ENCODE measurements at places on chromosomes 12 and 14.

DNA sequence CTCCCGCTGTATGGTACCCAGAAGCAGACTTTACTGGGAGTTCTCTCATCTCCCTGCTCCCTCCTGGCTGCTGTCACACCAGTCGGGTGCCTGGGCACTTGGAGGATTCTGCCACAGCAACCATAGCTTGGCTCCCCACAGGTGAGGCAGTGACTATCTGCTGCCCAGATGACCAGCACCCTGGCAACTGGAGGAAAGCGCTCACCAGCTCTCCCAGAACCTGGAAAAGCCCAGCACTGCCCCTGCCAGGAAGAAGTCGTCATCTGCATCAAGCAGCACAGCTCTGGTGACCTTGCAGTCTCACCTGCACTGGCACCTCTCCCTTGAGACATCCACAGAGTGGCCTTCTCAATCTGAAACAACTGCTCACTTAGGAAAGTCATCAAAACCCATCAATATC, 31.9 kb upstream of the TC2N start:
- peak; percentile 18 for DNase-seq

DNA sequence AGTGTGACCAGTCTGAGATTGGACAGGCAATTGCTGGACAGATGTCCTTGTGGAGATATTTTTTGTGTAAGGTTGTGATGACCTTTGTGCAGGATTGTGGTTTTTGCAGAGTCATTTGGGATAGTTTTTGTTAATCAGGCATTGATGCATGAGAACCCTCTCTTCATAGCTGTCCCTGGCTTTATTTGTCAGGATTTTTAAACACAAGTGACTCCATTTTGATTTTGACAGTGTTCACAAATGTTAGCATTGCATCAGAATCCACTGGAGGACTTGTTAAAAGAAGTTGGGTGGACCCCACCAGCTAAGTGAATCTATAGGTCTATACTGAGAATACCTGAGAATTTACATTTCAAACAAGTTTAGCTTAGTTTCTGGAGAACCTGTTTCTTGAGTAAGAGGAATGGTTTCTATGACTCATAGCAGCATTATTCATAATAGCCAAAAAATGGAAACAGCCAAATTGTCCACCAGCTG, 11.8 kb downstream of the FNTB start:
- DNase-seq, result no peak

DNA sequence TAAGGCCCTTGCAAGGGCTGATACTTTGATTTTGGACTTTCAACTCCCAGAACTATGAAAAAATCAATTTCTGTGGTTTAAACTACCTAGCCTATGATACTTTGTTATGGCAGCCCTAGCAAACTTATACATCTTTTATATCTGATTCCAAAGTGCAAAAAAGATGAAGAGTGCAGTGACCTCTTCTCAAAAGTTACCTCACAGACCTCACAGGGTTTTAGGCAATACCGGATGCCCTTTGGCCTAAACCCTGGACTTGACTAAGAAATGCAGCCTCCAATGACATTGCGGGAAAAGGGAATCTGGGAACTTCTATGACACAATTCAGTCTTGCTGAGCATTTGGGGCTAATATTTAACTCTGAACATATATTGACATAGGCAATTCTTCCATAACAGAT, 63.3 kb downstream of the IGF1 start:
- DNase-seq, result no peak

DNA sequence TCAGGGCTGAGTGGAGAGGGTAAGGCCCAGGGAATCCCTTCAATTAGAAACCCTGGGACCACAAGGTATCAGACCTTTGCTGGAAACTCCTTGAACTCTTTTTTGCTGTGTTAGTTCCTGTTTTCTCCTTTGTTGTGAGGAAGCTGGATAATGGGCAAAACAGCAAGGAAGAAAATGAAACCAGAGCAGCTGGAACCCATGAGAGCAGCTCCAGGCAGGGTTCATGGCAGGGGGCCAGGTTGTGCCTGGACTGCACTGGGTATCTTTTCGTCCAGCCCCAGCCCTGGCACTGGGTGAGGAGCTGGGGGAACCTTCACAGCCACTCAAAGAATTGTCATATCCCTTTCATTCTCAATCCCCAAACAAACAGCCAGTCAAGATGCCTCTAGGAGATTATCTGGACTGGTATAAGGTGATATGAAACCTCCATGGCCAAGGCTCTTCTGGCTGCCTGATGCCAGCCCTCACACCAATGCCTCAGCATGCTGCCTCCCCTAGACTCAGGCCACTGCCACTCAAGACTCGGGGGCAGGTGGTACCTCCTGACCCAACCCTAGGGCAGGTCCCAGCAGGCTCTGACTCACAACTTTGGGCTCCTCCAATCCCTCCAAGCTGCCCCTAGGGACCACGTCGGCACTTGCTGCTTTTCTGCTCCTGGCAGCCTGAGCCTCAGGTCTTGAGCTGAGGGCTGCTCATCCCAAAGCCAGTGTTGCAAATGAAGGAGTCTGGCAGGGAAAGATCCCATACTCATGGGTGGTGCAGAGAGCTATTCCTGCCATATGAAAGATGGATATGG, 16.5 kb downstream of the FAM186B start:
- no peak for DNase-seq

DNA sequence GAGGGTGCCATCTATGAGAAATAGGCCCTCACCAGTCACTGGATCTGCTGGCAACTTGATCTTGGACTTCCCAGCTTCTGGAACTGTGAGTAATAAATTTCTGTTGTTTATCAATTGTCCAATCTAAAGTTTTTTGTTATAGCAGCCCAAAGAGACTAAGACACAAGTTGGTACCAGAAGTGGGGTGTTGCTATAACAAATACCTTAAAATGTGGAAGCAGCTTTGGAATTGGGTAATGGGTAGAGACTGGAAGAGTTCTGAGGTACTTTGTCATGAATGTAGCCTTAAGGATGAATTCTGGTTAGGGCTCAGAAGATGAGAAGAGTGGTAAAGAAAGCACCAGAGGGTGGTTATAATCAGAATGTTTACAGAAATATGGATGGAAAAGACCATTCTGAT, 21.5 kb downstream of the GMFB start:
- DNase-seq, result no peak

DNA sequence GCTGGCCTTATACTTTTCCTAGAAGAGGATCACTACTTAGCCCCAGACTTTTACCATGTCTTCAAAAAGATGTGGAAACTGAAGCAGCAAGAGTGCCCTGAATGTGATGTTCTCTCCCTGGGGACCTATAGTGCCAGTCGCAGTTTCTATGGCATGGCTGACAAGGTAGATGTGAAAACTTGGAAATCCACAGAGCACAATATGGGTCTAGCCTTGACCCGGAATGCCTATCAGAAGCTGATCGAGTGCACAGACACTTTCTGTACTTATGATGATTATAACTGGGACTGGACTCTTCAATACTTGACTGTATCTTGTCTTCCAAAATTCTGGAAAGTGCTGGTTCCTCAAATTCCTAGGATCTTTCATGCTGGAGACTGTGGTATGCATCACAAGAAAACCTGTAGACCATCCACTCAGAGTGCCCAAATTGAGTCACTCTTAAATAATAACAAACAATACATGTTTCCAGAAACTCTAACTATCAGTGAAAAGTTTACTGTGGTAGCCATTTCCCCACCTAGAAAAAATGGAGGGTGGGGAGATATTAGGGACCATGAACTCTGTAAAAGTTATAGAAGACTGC, 1.5 kb downstream of the MGAT2 start:
- DNase-seq, result no peak

GRCh38 chr12:113970211-113970610, 4.1 kb upstream of the RBM19 start:
- DNase-seq, result no peak

DNA sequence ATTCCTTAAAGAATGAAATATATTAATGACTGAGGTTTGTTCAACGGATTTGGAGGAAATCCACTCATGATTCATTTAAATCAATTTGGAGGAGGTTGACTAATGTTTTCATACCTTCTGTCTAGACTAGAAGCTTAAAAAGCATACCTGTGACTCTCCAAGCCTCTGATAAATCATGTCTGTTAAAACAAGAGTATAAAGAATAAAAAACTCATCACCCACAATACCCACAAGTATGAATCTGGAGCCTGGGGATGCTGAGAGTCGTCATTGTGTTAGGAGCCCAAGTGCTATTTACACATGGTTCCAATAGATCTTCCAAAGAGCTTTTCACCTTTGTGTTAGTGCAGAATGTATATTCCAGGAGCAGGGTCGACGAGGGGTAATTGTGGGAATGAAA, 86.8 kb upstream of the ADAMTS20 start:
- DNase-seq, result no peak

DNA sequence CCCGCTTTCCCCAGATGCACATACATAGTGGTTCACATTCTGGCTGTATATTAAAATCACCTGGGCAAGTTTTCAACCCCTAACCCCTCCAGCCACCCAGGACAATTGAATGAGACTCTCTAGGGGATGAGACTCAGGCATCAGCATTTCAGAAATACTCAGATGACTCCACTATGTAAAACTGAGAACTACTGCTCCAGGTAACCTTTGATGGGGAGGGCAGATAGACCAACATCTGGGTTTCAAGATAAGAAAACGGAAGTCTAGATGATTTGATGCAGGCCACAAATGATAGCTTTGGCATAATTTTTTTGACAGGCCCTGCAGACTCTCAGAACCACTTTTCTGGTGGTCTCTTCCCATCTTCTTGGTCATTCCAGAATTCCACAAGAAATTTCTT, 341.1 kb downstream of the EMP1 start:
- no peak for DNase-seq

GRCh38 chr12:59472273-59472672, 123.6 kb upstream of the SLC16A7 start:
- peak; percentile 1 for DNase-seq

DNA sequence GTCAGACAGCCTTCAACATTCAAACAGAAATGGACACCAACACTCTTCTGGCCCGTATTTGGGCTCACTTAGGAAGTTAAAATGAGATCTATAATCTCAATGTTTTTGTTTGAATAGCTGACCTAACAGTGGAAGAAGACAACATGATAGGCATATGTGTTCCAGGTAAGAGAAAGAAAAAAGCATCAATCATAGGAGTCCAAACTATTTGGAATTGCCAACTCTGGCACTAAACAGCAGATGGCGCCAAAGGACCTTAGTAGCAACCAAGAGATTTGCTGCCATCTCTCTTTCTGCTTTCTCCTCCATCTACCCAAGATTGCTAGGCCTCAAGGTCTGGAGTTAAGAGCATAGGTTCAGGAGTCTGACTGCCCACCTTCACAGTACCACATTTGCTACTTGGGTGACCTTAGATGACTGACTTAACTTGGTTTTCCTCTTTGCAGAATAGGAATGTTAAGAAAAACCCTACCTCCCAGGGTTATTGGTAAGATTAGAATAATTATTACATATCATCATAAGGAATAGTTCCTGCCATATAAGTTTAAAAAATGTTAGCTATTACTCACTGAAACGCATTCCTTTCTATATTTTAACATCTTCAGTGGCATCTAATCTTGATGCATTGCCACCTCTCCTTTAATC, 30.2 kb downstream of the PEX5 start:
- peak; percentile 42 for DNase-seq

DNA sequence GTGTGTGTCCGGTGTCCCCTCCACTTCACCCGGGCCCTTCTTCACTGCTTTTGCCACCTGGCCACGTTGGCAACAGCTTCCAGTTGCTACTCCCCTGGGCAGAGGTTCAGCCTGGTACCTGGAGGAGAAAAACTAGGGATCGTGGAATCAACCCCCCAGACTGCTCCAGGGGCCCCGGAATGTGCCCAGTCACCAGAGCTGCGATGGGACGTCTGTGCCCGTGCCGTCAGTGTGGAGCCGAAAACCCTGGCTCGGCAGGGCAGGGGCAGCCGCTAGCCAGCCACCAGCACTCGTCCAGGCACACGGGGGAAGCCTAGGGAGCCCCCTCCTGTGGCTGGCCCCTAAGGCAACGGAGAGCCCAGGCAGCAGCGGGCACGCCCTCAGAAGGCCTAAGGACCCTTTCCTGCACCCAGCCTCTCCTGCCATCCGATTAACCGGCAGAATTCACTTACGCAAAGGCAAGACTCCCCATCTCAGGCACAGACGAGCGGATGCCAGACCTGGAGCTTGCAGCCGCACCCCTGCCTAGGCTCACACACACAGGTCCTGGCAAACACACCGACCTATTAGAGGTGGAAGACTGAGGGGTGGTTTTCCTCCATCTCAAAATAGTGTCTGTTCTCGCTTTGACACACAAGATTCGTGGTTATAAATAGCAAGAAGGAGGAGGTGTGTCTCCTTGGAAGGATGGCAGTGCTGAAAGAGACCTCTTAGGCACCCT, 62.6 kb downstream of the FBXL14 start:
- no peak for DNase-seq

DNA sequence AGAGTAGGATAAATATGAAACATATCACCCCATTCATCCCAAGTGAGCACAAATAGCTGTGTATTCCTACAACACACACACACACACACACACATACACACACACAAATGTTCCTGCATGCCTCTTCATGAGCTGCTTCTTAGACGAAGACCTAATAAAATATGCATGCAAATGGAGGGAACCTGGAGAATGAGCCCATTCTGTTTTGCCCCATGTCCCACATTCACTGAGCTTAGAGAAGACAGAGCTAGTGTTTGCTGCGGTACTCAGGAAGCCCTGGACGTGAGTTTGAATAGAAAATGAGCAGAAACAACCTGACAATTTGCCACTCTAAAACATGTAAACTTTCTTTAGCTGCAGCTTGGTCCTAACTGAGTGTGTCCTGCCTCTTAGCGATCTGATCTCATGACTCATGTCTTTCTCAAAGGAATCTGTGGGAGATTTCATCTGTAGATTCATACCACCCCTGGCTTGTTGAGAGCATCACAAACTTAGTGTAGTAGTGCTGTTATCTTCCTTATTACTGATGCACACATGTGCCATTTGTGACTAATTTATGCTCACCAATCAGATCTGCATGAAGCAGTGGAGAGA, 86.8 kb downstream of the ITPR2 start:
- DNase-seq, result no peak

- no peak for DNase-seq
Observed at GRCh38 chr14:24982472-24983155, 67.3 kb downstream of the STXBP6 start.

DNA sequence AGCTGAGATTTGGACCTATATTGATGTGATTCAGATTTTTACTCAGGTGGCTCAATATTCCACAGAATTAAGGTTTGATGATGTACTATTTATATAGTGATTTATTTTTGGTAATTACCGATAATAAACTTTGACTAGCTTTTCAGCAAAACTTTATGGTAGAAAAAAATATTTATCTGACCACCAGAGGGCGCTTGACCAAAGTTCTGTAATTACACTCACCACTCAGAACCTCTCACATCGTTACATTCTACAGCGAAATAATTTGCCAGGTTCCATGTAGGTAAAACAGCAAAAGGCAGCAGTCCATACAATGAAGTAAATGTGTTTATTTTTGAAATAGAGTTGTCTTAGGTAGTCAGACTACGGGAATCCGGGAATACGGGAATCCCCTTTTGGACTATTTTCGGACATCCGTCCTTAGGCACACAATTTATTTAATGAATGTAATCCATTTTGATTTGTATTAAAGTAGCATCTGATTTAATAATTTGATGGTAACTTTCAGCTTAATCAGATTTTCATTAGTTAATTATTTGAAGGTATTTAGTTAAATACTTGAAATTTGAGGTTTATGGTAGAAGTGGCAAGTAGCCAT, 143.0 kb upstream of the DDHD1 start:
- no peak for DNase-seq

- no peak for DNase-seq
Observed at GRCh38 chr14:73719361-73719760, 5.2 kb upstream of the PNMA1 start.

Measured in activated naive CD8-positive, alpha-beta T cell treated with anti-CD3 and anti-CD28 coated beads for 36 hours (primary cell).